ENCODE measurements at places on chromosomes 1 and 21.

GRCh38 chr1:91791103-91791502, 94.8 kb downstream of the TGFBR3 start:
- no peak for DNase-seq

DNA sequence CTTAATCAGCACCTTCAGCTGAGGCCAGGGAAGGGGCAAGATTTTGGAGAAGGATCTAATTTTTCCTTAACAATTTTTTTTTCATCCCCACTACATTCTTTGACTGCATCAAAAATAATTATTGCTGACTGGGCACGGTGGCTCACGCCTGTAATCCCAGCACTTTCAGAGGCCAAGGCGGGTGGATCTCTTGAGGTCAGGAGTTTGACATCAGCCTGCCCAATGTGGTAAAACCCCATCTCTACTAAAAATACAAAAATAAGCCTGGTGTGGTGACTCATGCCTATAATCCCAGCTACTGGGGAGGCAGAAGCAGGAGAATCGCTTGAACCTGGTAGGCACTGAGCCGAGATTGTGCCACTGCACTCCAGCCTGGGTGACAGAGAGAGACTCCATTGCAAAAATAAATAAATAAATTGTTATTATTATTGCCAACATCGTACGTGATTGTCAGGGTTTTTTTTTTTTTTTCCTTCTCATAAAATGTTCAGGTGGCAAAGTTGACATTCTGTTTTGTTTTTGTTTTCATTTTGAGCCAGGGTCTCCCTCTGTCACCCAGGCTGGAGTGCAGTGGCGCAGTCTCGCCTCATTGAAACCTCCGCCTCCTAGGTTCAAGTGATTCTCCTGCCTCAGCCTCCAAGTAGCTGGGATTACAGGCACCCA, 37.3 kb upstream of the MORC3 start:
- DNase-seq: no peak

- no peak for DNase-seq
These were observed 275.7 kb downstream of the PBX1 start for GRCh38 chr1:164834641-164835040.

DNA sequence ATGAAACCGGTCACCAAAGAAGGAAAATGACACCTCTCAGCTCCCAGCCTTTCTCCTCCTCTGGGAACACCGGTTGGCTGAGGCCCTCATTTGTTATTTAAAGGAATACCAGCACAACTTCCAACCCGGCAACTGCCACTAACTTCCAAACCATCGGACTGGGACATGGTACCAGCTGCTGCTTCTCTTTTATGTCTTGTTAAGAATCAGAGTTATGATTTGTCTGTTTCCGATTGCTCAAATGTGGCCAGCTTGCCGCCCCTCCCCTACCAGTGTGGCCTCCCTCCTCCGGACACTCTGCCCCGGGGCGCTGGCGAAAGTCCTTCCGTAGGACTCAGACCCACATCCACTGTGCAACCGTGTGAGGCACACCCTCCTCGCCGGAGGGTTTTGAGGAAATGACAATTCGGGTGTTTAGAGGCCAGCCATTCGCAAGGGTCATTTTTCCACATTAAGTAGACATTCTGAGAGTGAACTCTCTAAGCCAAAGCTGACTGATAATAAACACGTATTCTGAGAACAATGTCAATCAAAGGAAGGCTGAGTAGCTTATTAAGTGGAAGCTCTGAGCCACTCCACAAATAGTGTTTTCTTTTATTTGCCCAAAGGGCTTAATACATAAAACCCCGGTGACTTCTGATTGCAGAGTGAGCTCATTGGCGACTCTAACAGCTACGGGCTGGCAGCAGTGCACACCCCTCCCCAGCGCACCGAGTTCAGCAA, 5.5 kb downstream of the RIPK4 start:
- no peak for DNase-seq

- no peak for DNase-seq
These were observed 30.8 kb downstream of the XCL2 start for GRCh38 chr1:168512864-168513595.

- no peak for DNase-seq
These were observed 6.5 kb upstream of the TAGLN2 start for GRCh38 chr1:159931795-159932173.

DNA sequence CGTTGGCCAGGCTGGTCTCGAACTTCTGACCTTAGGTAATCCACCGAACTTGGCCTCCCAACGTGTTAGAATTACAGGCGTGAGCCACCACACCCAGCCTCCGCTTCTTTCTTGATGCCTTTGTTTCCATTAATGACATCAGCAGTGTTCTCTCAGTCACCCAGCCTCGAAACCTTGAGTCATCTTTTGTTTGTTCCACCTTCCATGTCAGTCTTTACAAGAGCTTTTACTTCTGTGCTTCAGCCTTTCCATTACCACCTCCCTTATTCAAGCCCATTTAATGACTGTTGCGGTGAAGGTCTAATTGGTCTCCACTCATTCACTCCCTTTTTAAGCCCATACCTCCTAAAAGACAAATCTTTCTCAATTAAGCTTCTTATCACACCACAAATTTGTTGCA, 146.6 kb upstream of the ADGRL2 start:
- DNase-seq: no peak

DNA sequence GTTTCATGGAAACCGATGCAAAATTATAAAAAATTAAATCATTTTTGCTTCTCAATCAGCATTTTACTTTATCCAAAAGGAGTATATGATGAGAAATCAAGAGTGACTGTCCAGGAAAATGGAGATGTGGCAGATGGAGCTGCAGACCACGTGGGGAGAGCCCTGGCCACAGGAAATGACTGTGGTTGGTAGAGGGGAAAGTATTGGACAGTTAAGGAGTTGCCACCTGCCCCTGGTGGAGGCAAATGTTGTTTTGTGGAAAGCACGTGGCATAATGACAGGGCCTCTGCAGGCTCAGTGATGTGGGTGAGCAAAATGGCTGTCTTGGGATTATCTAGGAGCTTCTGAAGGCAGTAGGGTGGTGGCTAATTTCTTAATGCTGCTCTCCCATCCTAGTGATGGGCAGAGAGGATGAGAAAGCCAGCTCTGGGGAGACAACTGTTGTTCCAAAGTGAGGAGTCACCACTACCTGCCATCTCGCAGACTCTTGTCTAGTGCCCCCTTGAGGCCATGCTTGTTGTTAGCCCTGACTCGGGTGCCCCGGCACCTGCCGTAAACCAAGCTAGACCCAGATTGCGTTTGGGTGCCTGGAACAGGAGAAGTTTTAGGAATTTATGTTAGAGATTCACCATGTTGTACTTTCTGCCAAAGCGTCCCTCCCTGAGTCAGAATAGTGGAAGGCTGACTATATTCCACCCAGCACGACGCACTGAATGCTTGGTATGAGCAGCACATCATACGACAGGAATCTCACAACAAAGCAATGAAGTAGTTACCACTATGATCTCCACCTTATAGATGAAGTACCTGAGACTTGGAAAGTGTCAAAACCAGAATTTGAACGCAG, 144.0 kb downstream of the ROR1 start:
- no peak for DNase-seq

DNA sequence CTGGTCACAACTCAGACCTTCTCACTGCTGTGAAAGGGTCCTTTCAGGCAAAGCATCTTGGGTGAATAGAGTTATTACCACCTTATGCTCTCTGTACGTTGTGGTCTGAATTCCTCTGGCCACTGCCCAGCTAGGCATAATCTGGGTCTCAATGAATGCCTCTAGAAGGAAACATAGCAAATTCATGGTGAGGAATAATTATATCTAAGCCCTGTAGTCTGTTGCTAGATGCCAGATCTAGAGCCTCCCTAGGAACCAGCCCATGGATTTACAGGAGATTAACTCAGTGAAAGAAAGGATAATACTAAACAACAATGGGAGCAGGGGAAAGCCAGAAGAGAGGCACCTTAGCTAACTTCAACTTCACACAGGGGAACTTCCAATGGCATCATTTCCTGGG, 2.4 kb upstream of the COL11A1 start:
- DNase-seq: no peak

GRCh38 chr21:25891596-25891995, 156.8 kb downstream of the GABPA start:
- DNase-seq: no peak

- DNase-seq: no peak
These were observed 118.3 kb downstream of the GALNT2 start for GRCh38 chr1:230185076-230186001.

DNA sequence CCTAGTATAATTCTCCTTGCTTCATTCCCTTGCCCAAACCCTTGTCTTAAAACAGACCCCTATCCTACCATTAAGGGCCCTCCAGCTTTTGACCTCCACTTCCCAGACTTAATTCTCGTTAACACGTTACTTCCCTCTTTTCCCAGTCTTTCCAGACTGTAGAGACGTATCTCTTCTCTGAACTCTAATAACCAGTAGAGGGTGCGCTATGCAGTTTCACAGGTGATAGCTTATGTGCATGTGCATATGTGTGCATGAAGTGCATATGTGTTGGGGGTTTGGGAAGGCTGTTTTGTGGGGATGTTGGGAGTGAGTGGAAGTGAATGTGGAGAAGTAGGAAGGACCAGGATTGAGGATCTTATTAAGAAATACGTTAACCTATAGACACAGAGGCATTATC, 78.1 kb upstream of the CCDC190 start:
- DNase-seq: no peak

DNA sequence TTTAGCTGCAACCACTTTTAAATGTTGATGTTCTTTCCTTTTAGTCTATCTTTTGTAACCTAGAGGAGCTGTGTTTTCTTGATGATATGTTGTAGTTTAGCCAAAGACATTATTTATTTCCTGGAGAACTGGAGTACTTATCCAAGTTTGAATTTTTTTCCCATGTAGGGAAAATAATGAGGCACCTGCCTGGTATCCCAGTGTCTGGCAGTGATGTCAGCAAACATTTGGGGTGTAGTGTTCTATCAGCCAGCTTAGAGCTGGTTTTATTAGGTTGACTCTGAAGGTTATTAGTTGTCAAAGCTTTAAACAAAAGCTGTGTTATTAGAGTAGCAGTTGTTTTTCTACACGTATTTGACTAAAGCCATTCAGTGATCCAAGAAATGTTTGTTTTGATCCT, 3.2 kb downstream of the CTPS1 start:
- DNase-seq: no peak

DNA sequence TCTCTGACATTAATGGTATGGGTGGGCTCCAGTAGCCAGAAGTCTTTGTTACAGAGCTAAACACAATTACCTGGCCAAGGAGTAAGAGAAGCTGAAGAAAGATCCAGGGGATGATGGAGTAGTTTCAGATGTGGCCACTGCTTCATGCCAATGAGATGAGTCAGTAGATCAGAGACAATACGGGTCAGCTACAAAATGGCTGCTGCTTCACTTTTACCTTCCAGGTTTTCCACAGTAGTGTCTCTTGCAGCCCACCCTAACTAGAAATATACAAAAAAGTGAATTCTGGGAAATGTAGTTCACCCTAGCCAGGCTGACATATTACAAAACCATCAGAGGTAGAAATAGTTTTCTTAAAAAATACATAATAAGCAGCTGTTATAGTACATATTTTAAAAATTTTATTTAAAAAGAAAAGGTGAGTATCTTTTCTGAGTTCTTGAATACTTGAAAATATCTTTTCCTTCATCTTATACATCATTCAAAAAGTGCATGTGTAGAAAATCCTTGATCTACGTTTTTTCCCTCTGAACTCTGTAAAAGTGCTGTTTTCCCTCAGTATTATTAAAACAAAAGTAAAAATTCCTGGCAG, 36.1 kb downstream of the LRIF1 start:
- no peak for DNase-seq

GRCh38 chr1:206590025-206590758, 22.1 kb downstream of the EIF2D start:
- DNase-seq: no peak

DNA sequence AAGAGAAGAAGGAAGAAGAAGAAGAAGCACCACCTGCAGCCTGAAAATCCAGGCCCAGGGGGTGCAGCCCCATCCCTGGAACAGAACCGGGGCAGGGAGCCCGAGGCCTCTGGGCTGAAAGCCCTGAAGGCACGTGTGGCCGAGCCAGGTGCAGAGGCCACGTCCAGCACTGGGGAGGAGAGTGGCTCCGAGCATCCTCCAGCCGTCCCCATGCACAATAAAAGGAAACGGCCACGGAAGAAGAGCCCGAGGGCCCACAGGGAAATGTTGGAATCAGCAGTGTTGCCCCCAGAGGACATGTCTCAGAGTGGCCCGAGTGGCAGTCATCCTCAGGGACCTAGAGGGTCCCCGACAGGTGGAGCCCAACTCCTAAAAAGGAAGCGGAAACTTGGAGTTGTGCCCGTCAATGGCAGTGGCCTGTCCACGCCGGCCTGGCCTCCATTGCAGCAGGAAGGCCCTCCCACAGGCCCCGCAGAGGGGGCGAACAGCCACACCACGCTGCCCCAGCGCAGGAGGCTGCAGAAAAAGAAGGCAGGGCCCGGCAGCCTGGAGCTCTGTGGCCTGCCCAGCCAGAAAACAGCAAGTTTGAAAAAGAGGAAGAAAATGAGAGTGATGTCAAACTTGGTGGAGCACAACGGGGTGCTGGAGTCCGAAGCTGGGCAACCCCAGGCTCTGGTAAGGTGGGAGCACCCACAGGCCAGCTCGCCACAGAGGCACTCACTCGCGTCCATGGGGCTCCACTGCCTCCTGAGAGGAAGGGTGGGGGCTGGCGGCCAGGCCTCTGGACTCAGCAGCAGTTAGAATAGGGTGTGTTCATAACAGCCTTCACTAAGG, 28.4 kb downstream of the RRP1B start:
- no peak for DNase-seq

DNA sequence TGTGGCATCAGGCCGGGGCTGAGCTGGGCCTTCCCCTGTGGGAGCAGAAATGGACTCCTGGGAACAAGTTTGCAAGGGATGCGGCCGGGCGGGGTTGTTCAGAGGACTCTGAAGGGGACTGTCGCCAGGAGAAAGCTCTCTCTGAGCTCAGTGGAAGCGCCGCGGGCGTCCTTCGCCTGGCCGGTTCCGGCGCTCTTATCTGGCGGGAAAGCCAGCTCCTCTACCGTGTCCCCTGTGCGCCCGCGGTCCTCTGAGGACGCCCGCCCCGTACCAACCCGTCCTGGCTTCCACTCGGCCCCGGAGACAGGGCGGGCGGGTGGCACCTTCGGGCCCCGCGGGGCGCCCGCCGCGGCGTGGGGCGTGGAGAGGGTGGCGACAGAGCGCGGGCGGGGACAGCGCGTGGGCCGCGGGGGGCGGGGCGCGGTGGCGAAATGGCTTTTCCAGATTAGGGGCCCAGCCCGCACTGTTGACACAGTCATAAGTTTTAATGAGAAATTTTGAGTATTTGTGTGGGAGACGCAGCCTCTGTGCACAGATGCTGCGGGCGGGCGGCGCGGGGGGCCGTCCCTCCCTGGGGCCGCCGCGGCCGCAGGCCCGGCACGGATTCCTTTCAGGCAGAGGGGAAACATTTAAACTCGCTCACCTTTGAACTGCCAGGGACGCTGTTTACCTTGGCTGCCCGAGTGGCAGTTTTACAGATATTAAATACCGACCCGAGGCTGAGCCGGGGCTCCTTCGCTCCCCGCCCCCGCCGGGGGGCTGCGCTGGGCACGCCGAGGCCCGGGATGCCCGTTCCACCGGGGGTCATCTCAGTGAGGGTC, 70.2 kb downstream of the FOXD2 start:
- peak; percentile 7 for DNase-seq

DNA sequence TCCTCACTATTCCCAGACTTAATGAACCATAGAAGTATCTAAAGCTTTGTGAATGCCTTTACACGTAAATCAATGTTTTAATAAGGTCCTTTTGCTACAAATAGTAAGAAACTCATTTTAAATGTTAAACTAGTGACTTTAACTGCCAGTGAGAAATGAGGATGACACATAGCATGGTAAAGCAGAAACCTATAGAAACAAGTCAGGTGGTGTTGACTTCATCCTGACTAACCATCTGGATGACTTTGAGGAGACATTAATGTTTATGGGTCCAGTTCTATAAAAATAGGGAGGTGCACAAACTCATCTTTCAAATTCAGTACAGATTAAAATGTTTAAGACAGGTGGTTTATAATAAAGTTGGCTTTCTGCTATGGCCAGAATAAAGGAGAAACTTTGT, 85.4 kb downstream of the COLGALT2 start:
- no peak for DNase-seq

All from stimulated activated CD4-positive, alpha-beta T cell treated with anti-CD3 and anti-CD28 coated beads, Interleukin-1b, Interleukin-23, amount 100 ng/mL, for 1 hour (primary cell).